ENCODE measurements at places on chromosomes 3 and 15. TPM values are rescaled to one million over a fixed set of nuclear protein-coding genes. Genes with fewer than 3 reads are reported as not detected.

GRCh38 chr3:111802163-111802625 is 56.9 kb upstream of the PHLDB2 start:
- H3K4me3 ChIP-seq = no peak overlapping the region
- H3K27me3 ChIP-seq = no peaks in the 10 kb centered on the region
- no peak overlapping the region for H3K27ac ChIP-seq

DNA sequence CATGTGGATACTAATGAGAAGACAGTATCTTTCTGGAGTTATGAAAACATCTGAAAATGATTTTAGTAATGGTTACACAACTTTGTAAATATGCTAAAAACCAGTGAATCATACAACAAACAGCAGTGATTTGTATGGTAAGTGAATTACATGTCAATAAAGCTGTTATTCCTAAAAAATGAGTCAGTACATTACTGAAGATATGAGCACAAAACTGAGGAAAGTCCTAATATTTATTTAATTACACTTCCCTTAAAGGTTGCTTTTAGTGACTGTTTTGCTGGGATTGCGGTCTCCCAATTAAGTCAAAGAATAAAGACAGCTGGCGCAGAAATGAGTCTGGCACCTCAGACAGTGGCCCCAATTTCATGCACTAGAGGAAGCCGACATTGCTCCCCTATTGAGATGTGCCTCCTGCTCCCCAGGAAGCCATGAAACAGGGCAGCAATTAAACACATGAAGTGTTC is 50.9 kb upstream of the FSIP1 start:
- DNase-seq = no peak
- H3K27me3 ChIP-seq = no peaks in the 10 kb centered on the region
- H3K4me3 ChIP-seq = no peak overlapping the region
- no peak overlapping the region for H3K27ac ChIP-seq

- no peaks in the 10 kb centered on the region for H3K27me3 ChIP-seq
- no peak for DNase-seq
- H3K27ac ChIP-seq = no peak overlapping the region
- H3K4me1 ChIP-seq = no peaks in the 10 kb centered on the region
- peaks cover 13% of the 10 kb centered on the region for H3K36me3 ChIP-seq
Observed at GRCh38 chr3:73381551-73381950, 243.2 kb downstream of the PDZRN3 start.

DNA sequence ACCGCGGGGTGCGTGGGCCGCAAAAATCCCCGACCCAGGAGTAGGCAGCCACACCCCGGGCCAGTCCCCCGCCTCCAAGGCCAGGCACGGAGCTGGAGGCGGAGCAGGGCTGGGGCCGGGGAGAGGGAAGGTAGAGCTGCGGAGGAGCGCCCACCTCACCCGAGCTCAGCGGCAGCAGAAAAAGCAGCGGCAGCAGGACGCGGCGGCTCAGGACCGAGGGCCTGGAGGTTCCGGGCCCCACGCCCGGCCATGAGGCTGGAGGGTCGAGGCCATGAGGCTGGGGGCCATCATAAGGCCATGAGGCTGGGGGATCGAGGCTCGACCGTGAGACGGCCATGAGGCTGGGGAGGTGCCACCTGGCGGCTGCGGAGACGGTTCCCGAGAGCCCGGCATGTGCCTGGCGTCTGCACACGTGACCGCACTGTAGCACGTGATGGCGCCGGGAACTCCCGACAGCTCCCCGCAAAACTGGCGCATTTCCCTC is 32.9 kb upstream of the PRSS50 start:
- H3K4me3 ChIP-seq = no peak overlapping the region
- H3K36me3 ChIP-seq = no peaks in the 10 kb centered on the region
- H3K4me1 ChIP-seq = no peaks in the 10 kb centered on the region
- no peak overlapping the region for H3K27ac ChIP-seq

DNA sequence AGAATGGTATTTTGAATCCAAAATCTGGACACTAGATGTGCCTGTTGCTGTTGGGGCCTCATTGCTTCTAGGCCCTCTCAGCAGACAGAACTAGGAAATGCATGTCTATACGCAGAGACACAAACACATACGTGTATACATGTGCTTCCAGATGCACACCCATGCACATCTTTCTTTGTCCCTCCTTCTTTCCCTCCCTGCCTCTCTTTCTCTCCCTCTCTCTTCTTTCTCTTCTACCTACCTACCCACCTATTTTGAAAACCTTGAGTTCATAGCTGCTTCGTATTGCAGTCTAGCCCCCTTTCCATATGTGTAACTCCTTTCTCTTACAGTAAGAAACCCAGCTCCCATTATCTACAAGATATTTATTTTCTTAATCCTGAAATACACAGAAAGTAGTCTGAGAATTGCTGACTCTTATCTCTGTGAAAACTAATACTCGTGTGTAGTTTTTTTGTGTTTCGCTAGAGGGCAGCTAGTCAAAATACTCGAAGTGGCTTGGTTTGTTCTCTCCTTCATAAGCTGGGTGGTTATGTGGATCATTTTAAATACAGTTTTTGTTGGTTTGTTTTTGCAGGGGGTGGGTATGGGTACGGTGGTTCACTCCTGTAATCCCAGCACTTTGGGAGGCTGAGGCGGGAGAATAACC is 18.5 kb downstream of the RPL32 start:
- no peak overlapping the region for H3K27ac ChIP-seq
- peaks cover 2% of the 10 kb centered on the region for H3K27me3 ChIP-seq
- no peak overlapping the region for H3K4me3 ChIP-seq
- H3K4me1 ChIP-seq = no peaks in the 10 kb centered on the region
- no peaks in the 10 kb centered on the region for H3K36me3 ChIP-seq

DNA sequence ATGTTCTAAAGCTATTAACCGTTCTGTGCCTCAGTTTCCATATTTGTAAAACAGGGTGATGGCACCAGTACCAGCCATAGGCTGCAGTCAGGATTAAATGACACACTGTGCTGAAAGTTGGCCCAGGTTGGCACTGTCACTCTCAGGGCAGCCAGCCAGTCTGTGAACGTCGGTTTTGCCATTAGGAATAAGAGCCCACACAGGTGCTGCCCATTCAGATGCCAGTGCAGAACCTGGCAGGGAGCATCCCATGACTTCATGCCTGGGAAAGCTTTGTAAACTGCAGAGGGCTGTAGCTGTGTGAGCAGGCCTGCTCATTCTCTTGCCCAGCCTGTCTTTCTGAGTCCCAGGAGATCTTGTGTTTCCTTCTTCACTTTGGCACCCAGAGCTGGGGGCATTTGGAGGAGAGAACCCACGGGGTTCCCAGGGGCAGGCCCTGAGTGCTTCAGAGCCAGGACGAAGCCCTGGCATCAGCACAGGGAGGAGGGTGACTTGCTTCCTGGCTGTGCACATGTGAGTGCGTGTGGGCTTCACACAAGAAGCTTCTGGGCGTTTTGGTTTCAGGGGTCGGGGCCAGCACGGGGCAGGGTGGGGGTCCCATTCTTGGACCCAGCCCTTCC is 46.9 kb downstream of the ZNF710 start:
- H3K27ac ChIP-seq = no peak overlapping the region
- H3K4me3 ChIP-seq = no peak overlapping the region
- peaks cover 6% of the 10 kb centered on the region for H3K27me3 ChIP-seq
- H3K36me3 ChIP-seq = no peaks in the 10 kb centered on the region

GRCh38 chr3:27721717-27722564 is at the start of gene EOMES:
Gene EOMES (minus strand): TSS chr3:27722323. CDS start chr3:27722294, 29 bp downstream.
- H3K27me3 ChIP-seq = peaks cover 66% of the 10 kb centered on the region
- H3K4me3 ChIP-seq = peak within 1 kb of the TSS; percentile 79
- DNase-seq = peak; percentile 70
- H3K27ac ChIP-seq = no peak within 1 kb of the TSS
- H3K36me3 ChIP-seq = no peaks in the 10 kb centered on the region
- peaks cover 17% of the 10 kb centered on the region for H3K4me1 ChIP-seq

DNA sequence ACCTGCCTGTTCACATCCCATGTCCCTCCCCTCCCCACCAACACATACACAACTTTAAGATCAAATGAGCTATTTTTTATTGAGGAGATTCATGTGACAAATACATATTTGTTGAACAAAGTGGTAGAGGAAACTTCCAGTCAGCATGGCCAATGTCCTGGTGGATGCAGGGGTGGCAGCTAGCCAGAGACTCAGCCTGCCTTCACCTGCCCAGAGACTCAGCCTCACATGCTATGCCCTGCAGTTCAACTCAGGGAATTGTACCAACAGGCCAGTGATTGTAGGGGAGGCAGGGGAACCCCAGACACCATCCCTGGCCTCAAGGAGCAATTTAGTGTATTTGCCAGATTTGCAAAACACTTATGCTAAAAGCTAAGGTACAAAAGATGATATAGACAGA is 136.6 kb downstream of the OPA1 start:
- no peak overlapping the region for H3K4me3 ChIP-seq
- peaks cover 8% of the 10 kb centered on the region for H3K4me1 ChIP-seq
- H3K36me3 ChIP-seq = no peaks in the 10 kb centered on the region
- no peak for DNase-seq

DNA sequence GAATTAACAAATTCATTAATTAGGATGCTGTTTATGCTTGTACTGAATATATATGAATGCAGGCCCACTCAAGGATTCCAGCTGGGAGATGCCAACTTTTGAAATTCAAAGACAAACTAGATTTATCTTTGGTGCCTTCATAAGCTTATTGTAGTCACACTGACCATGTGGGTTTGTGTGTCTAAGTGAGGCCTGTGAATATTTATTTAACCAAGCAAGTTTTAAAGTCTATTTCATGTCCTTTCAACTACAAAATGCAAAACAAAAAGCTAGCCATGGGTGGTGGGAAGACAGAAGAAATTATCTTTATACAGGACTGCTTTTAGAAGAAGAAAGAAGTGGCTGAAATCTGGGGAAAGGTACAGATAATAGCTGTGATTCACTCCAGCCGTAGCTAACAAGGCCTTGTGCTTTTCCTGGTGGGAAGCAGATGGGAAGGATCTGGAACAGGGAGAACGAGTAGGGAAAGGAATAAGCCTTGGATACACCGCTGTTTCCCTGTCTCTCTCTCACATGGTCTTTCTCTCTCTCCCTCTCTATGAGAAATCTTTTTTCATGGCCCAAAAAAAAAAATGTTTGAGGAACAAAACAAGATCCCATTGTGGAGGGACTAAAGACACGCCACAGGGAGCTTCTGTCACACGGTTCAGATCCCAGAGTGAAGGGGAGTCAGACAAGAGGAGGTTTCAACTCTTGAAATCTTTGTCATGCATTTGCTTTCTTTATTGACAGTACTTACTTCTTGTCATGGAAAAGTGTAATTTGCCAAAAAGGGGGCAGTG is 225.5 kb downstream of the RORA start:
- peaks cover 14% of the 10 kb centered on the region for H3K4me1 ChIP-seq
- H3K36me3 ChIP-seq = no peaks in the 10 kb centered on the region
- no peak for DNase-seq
- H3K27ac ChIP-seq = peak overlapping the region; percentile 45
- H3K27me3 ChIP-seq = no peaks in the 10 kb centered on the region
- H3K4me3 ChIP-seq = no peak overlapping the region

DNA sequence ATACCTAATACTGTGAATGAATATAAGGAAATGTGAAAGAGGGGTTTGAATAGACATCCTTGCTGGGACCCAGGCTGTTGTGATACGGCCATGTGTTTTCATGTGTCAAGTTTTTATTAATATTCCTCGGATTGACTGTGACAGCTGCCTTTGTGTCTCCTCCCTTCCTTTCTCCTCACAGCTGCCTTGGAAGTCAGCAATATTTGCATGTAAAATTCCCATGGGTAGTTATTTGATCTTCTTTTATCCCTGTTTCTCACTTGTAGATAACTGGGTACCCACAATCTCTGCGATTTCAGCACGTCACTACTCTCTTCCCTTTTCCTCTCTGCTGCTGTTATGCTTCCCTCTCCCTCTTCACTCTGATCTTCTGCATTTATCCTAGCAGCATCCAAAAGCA is 9.4 kb downstream of the GPR156 start:
- no peak for DNase-seq
- H3K27ac ChIP-seq = peak overlapping the region; percentile 83
- H3K36me3 ChIP-seq = no peaks in the 10 kb centered on the region
- no peaks in the 10 kb centered on the region for H3K27me3 ChIP-seq
- H3K4me3 ChIP-seq = peak overlapping the region; percentile 78

GRCh38 chr3:67083277-67083676 is 85.2 kb downstream of the KBTBD8 start:
- no peak overlapping the region for H3K4me3 ChIP-seq
- no peak for DNase-seq
- no peaks in the 10 kb centered on the region for H3K36me3 ChIP-seq
- H3K27me3 ChIP-seq = no peaks in the 10 kb centered on the region
- peaks cover 4% of the 10 kb centered on the region for H3K4me1 ChIP-seq

DNA sequence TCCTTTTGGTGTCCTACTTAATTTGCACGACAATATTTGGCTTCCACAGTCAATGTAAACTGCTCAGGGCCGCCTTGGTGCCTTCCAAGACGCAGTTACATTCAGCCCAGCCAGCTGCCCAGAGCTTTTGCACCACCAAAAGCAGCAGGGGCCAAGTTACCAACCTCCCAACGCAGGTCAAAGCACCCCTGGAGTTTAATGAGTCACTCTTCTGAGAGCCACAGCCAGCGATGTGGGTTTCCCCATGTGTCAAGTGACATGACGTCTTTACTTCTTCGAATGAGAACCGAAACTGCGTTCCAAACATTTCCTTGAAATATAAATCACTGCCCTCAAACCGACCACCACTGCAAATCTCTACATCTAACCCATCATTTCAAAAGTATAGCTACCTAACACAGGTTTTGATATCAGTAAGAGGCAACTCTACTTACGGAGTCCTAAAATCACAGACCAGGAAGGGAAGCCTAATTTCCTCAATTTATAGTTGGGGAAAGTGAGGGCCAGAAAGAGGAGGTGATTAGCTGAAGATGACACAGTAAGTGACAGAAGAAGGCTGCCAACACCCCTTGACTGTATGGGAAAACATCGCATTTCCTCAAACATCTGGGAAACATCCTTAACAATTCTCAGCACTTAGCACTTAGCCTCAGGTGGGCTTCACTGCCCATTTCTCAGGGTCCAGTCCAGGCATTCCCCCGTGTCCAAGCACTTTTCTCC is 24.5 kb downstream of the MB21D2 start:
- peaks cover 7% of the 10 kb centered on the region for H3K27me3 ChIP-seq
- H3K4me1 ChIP-seq = peaks cover 23% of the 10 kb centered on the region
- peak overlapping the region; percentile 57 for H3K27ac ChIP-seq
- DNase-seq = no peak
- no peaks in the 10 kb centered on the region for H3K36me3 ChIP-seq

DNA sequence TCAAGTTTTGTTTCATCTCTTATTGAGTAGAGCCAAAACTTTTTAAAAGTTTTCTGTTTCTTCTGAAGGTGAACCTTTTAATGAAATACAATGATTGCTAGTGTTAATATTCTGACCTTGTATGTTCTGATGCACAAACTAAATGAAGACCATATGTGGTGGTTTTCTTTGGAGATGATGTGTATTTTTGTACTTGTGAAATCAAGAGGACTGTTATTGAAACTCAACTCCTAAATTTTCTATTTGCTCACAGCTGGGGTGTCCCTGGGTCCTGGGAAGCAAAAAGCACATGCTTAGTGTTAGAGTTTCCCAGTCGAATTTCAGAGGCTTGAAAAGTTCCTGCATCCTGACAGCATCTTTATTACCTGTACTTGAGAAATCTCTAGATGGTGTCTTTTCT is 1185.8 kb upstream of the ALCAM start:
- no peaks in the 10 kb centered on the region for H3K27me3 ChIP-seq
- no peak for DNase-seq
- no peak overlapping the region for H3K27ac ChIP-seq
- H3K4me1 ChIP-seq = no peaks in the 10 kb centered on the region
- no peaks in the 10 kb centered on the region for H3K36me3 ChIP-seq

GRCh38 chr3:11392014-11392859 is 120.0 kb downstream of the ATG7 start:
- no peak for DNase-seq
- no peaks in the 10 kb centered on the region for H3K4me1 ChIP-seq
- no peaks in the 10 kb centered on the region for H3K27me3 ChIP-seq

TM4SF18 gene
- not detected for total RNA-seq

TMIE gene
- total RNA-seq = not detected

EPHB1 gene
- total RNA-seq = 16.3 TPM
